Stimulated activated CD4-positive, alpha-beta T cell treated with anti-CD3 and anti-CD28 coated beads, TNF-alpha, amount 100 ng/mL, for 24 hours (primary cell): ENCODE measurements at places on chromosomes 2 and 18.

GRCh38 chr2:1739961-1740715 lies 4.2 kb downstream of the PXDN start:
- DNase-seq = no peak

DNA sequence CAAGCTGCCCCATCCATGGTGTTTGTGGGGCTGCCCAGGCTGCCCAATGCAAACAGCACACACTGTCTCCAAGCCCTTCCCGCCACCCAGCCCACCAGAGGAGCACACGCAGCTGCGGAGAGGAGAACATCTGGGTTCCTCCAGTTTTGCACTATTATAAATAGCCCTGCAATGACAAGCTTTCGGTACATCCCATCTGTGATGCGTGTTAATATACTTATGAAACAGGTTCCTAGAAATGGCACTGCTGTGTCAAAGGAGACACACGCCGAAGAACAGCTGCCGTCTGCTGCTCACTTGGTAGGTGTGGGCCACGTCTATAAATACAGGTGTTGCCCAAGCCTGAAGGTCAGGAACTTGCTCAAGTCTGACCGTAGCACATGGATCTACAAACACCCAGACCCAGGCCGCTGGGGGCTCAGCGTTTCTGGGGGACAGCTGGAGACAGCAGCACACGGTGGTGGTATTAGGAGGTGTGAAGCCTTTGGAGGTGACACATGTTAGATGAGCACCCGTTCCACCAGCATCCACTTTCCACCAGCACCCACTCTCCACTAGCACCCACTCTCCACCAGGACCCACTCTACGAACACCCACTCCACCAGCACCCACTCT lies 34.3 kb downstream of the PXDN start:
- DNase-seq = no peak

- DNase-seq = no peak
These were observed 7.6 kb downstream of the ZC3H15 start for GRCh38 chr2:186493564-186494085.

GRCh38 chr2:80499095-80499494 lies 194.5 kb upstream of the LRRTM1 start:
- DNase-seq = no peak

DNA sequence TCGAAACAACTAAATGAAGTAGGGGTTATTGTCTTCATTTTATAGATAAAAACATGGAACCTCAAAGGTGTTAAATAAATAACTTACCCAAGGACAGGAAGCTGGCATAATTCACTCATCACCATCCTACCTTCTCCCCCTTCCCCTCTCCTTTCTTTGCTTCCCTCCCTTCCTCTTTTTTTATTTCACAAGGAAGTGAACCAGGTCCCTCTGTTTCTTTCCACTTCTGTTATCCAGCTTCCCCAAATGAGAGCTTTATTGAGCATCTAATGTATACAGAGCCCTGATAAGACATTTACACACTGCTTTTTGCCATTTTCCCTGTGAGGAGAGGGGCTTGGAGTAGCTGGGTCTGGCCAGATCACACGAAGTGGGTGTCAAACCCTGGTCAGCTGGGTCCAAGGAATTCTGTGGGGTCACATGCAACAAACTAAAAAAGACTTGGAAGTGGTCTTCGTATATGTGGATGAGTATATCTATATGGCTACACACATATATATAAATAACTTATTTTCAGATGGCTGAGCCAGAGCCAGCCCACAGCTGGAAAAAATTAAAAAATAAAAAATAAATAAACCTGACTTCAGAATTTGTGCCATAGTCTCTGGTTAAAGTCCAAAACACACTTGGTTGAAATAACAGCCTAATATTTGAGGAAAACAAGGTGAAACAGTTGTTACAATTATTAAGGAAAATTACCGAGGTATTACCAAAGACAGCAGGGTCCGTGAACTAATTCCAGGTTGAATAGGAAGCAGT lies 49.3 kb upstream of the FOSL2 start:
- no peak for DNase-seq

- DNase-seq = no peak
These were observed 42.4 kb downstream of the POMC start for GRCh38 chr2:25125976-25126375.

DNA sequence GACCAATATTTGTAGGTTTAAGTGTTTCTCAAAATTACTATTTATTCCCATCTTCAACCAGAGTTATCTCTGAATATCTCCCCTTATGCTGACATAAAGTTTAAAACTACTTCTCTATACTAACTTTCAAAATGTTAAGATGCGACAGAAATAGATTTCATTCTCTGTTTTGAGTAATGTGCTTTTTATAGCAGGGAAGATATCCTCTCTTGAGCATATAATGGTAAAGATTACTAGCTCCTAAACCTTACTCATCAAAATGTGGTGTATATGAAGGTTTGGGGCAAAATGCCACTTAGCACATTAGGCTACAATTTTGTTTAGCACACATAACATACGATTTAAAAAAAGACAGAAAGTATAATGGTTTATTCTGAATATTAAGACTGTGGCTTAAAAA lies 54.4 kb downstream of the CWC22 start:
- DNase-seq = no peak

DNA sequence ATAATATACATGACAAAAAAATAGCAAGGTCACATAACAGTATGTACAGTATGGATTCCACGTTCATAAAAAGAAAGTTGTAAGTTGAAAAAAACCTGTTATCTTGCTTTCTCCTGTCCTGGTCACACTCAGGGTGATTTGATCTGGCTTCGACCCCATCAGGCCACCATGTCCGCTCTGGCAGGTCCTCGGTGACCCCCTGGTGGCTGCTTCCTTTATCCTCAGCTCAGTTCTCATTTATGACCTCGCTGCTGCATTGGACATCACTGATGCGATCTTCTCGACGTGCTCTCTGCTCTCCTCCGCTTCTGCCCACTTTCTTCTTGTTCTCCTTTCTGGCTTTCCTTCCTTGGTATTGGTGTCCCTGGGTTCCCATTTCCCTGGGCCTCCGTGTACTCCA lies 29.7 kb downstream of the DGKD start:
- no peak for DNase-seq

- no peak for DNase-seq
These were observed 141.5 kb upstream of the HAAO start for GRCh38 chr2:42933824-42934254.

GRCh38 chr2:5319493-5319892 lies 372.7 kb upstream of the SOX11 start:
- no peak for DNase-seq

GRCh38 chr2:19949071-19949470 lies 40.8 kb downstream of the WDR35 start:
- DNase-seq = no peak

DNA sequence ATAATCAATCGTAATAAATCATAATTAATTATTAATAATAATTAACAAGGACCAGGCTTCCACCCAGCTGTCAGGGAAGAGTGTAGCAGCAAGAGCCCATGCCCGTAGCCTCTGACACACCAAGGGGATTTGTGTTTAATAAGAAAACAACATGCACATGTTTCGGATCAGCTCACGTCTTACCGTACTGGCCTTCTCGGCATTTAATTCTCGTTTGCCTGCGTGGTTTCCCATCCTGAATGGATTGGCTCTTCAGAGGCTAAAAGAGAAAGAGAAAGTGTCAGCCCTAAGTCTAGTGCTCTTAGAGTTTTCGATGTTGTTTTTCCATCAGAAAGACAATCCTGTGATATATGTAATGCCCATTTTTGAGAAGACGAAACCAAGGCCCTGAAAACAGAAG lies 27.6 kb downstream of the MBP start:
- no peak for DNase-seq

- DNase-seq = no peak
These were observed 137.6 kb downstream of the FAM124B start for GRCh38 chr2:224264259-224264658.

DNA sequence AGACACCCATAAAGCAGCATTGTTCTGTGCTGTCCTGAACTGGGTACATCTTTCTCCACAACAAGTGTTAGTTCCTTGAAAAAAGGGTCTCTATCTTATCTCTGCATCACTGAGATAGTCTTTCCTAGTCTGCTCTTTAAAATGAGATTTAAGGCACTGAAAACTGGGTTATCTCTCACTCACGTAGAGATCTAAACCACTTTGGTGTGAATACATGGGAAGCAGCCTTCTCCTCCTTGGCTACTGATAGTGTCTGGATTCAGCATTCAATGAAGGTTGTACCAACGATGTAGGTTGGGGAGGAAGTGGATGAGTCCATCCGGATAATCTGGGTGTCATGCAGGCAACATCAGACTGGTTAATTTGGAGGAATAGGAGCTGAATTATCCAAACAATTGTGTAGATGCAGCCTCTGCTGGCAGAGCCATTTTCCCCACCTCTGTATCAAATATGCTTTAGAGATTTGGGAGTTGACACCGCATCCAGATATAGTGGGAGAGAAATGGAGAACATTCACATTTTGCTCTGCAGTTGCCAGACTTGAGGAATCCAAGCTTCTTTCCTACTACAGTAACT lies 15.9 kb upstream of the SIX3 start:
- DNase-seq = no peak

DNA sequence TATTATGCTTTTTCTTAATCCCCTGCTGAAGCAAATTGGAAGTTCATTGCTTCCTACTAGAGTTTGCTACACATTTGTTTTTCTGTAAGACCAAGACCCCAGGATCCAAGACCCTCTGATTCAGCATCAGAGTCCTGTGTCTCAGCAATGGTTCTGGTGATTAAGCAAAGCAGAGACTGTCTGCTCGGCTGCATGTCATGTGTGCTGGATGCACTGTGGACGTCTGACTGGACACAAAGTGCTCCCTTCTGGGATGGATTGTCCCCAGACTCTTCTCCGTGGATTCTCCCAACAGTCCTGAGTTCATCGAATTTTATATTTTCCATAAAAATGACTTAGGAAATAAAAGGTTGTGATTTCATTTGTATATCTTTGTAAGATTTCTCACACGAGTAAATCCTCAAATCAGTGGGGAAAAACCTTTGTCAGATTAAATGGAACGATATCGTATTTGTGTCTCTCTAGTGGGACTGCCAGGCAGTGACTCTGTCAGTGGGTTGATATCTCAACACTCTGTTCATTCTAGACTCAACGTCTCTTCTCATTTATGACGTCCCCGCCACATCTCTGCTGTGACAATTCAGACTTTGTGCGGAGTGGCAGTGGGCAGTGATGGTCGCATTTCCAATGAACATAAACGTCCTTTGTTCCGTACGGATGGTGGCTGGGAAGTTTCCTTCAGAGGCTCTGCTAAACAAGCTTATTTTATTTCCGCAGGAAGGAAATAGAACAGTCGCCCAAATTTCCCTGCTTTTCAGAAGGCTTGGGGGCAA lies 58.6 kb downstream of the NCAPH start:
- no peak for DNase-seq
